ENCODE measurements at places on chromosomes 5 and 9.

DNA sequence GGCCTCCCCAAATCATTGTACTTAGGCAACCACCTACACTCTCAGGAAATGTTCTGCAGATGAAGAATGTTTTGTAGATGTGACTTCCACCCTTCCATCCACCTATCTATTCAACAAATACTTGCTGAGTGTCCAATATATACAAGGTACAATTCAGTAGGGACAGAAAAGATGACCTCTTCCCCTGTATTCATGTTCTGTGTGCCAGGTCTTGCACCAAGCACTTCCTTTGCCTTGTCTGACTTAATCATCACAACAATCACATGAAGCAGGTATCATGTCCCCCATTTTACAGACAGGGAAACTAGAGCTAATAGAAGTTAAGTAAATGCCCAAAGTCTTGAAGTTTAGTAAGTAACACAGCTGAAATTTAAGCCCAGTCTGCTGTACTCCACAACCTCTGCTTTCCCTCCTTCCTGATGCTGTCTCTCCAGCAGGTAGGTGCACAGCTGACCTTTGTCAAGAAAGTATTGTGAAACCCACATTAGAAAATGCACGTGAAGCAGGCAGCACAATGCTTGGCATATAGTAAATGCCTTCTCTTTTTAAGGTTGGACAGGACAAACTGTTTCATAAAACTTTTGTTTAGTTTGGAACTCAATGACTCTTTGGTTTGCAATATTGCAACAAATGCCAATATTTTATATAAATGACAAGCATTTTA, 296.5 kb downstream of the DEPDC1B start:
- ATAC-seq, result no peak

- no peak for ATAC-seq
Measured at GRCh38 chr9:32161209-32161608, 223.2 kb upstream of the ACO1 start.

GRCh38 chr9:75242426-75242825, 154.1 kb downstream of the OSTF1 start:
- ATAC-seq, result no peak

GRCh38 chr5:14946815-14947620, 75.4 kb upstream of the ANKH start:
- peak; percentile 68 for ATAC-seq

DNA sequence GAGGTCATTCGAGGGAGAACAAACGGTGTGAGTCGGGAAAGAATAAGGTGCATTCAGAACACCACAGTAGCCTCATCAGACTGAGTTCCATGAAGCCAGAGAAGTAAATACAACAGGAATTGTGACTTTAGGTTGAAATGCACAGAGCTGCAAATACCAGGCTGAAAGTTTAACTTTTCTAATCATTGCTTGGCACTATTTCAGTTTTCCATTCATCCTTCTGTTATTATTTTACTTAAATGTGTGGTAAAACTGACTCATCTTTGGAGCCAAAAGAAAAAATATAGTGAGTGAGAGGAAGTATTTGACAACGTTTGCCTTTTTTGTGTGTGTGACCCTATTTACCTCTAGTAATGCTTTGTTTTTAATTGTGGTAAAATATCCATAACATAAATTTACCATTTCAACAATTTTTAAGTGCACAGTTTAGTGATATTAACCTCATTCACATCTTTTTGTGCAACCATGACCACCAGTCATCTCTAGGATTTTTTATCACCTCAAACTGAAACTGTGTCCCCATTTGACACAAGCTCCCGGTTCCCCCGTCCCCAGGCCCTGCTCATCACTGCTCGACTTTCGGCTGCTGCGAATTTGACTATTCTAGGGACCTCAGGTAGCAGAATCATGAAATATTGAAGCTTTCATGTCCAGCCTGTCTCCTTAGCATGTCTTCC, 166.8 kb downstream of the HSD17B3 start:
- no peak for ATAC-seq

GRCh38 chr5:123367739-123368138, 55.5 kb downstream of the CEP120 start:
- ATAC-seq, result no peak

GRCh38 chr9:105930011-105930627, 235.8 kb downstream of the TMEM38B start:
- ATAC-seq, result no peak
